ENCODE measurements at places on chromosomes 1 and 21. TPM values are rescaled to one million over a fixed set of nuclear protein-coding genes. Genes with fewer than 3 reads are reported as not detected.

DNA sequence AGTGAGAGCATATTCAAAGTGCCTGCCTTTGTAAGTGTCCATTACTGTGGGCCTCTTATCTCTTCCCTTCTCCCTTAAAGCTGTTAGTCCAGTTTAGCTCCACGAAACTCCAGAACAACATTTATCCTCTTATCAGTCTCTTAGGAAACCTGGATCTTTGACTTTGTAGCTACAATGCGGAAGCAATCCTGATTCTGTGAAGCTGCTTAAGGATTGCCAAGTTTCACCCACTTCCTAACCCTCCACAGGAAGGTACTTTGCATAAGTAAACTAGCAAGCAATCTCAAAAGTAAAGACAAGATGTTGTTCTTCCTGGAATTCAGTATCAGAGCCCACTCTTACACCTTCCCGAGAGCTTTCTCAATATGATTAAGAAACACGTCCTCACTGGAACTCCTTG lies 164.9 kb upstream of the USP25 start:
- DNase-seq = no peak
- H3K27me3 ChIP-seq = no peaks in the 10 kb centered on the region

- no peaks in the 10 kb centered on the region for H3K4me1 ChIP-seq
- no peak overlapping the region for H3K27ac ChIP-seq
- no peaks in the 10 kb centered on the region for H3K36me3 ChIP-seq
- no peaks in the 10 kb centered on the region for H3K27me3 ChIP-seq
- no peak overlapping the region for H3K4me3 ChIP-seq
- no peak for DNase-seq
These were observed 39.5 kb upstream of the PTBP2 start for GRCh38 chr1:96682056-96682455.

- peak; percentile 40 for DNase-seq
- H3K4me1 ChIP-seq = no peaks in the 10 kb centered on the region
- H3K36me3 ChIP-seq = no peaks in the 10 kb centered on the region
- H3K27me3 ChIP-seq = no peaks in the 10 kb centered on the region
- no peak overlapping the region for H3K27ac ChIP-seq
These were observed 59.9 kb downstream of the WARS2 start for GRCh38 chr1:119080586-119080985.

DNA sequence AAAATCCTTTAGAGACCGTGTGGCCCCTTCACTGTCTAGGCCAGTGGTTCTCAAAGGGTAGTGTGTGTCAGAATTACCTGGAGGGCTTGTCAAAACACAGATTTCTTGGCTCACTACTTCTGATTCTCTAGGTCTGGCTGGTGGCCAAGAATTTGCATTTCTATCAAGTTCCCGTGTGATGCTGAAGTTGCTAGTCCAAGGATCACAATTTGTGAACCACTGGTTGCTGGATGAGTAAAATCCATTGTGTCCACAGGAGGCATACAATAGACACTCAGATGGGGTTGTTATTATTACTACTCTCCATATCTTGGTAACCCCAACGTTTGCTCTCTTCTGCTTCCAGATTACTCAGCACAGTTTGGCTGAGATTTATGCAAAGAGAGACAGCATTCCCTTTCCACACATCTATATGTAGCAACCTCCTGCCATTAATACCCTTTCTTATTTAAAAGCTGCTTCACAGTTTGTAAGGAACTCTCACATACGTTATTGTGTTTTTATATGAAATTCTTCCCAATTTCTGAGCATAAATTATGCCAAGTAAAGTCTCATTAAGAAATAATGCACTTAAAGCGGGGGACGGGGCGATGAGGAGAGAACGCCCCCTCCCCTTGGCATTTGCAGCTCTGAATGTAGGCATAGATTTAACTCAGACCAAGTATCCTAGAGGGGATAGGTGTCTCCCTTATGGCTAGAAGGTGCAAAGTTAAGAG lies 720 bp upstream of the TMCC2 start:
- no peak overlapping the region for H3K27ac ChIP-seq
- H3K4me1 ChIP-seq = peaks cover 9% of the 10 kb centered on the region
- peak overlapping the region; percentile 83 for H3K4me3 ChIP-seq
- DNase-seq = no peak
- no peaks in the 10 kb centered on the region for H3K27me3 ChIP-seq

DNA sequence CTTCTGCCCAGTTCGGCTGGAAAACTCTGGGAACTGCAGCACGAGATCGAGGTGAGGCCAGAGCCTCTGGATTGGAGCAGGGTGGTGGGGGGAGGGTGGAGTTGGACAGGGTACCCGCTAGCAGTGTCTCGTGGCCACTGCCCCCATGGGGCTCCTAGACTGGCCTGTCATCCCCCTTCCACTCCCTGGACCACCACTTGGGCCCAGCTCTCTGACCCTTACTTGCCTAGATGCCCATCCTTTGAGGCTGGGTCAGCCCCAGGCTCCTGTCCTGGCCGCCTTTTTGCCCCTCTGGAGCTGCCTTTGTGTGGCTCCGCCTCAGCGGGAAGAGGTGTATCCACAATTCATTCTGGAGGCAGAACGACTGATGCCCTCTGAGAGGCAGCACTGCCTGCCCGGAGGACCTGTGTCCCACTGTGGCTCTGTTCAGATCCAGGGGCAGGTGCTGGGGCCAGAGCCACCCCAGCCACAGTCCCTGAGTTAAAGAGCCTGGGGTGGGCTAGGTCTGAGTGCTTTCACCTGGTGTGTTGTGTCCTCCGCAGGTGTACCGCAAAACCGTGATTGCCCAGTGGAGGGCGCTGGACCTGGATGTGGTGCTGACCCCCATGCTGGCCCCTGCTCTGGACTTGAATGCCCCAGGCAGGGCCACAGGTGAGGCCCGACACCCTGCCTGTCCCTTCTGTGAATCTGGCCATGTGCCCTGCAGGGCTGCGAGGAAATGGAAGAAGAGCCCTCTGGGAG lies 17.7 kb downstream of the FAAH start:
- H3K27me3 ChIP-seq = no peaks in the 10 kb centered on the region
- no peak overlapping the region for H3K4me3 ChIP-seq
- DNase-seq = peak; percentile 90

DNA sequence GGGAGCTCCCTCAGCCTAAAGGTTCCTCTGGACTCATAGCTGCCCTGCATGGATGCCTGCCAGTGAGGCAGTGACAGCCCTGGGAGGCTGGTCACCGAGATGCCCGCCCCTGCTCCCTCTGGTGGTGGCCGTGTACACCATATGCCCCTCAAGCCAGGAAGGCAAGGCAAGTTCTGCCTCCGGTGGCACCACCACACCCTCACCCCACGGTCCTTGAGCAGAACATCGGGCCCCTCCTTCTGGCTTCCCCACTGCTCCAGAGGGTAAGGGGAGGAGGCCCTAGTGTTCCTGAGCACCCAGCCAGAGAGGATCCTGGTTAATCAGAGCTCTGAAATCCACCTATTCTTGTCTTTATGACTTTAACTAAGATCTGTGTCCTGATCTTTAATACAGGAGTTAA lies 1.5 kb upstream of the S100A14 start:
- peak; percentile 75 for DNase-seq
- no peaks in the 10 kb centered on the region for H3K27me3 ChIP-seq
- H3K27ac ChIP-seq = no peak overlapping the region

- no peaks in the 10 kb centered on the region for H3K27me3 ChIP-seq
- no peak for DNase-seq
- H3K27ac ChIP-seq = no peak overlapping the region
- H3K36me3 ChIP-seq = no peaks in the 10 kb centered on the region
- no peak overlapping the region for H3K4me3 ChIP-seq
These were observed 174.8 kb downstream of the CLIC6 start for GRCh38 chr21:34843562-34843961.

- H3K27ac ChIP-seq = no peak overlapping the region
- DNase-seq = no peak
- no peak overlapping the region for H3K4me3 ChIP-seq
- H3K27me3 ChIP-seq = no peaks in the 10 kb centered on the region
- no peaks in the 10 kb centered on the region for H3K36me3 ChIP-seq
- H3K4me1 ChIP-seq = no peaks in the 10 kb centered on the region
These were observed 204.7 kb downstream of the RHOU start for GRCh38 chr1:228939881-228940392.

GRCh38 chr1:116433275-116434257 lies 60.5 kb downstream of the ATP1A1 start:
- no peaks in the 10 kb centered on the region for H3K27me3 ChIP-seq
- H3K4me1 ChIP-seq = no peaks in the 10 kb centered on the region
- DNase-seq = no peak
- H3K27ac ChIP-seq = no peak overlapping the region

DNA sequence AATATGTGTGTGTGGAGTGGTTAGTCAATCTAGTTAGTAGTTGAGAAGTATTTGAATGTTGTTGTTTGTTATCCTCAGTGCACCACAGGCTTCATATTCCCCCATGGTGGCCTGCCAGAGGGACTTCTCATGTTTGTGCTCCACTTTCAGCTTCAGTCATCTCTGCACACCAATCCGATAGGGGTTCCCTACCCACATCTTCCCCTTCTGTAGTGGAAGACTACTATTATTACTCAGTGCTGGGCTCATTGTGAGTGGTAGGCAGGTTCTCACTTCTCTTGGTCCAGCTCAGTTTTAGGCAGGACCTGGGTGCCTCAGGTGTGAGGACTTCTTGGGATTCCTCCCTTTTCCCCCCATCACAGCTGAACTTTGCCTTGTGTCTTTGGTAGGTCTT lies 14.2 kb downstream of the MT1HL1 start:
- H3K27ac ChIP-seq = no peak overlapping the region
- no peaks in the 10 kb centered on the region for H3K4me1 ChIP-seq
- DNase-seq = no peak
- no peak overlapping the region for H3K4me3 ChIP-seq
- peaks cover 3% of the 10 kb centered on the region for H3K36me3 ChIP-seq

DNA sequence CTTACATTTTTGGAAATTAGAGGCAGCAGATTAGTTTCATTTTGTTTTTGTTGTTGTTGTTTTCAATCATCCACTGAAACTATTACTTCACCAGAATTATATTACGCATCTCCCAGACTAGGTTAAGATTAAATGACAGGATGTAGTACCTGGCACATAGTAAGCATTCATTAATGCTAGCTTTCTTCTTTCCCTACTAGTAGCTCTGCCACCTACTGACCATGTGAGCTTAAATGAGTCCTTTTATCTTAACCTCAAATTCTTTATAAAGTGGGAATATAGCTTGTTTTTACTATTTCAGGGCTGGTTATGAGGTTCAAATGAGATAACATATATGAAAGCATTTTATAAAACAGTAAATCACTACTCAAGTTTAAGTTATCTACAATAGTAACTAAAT lies 10.2 kb upstream of the ASPM start:
- H3K36me3 ChIP-seq = peaks cover 7% of the 10 kb centered on the region
- H3K27ac ChIP-seq = no peak overlapping the region
- no peak overlapping the region for H3K4me3 ChIP-seq

DNA sequence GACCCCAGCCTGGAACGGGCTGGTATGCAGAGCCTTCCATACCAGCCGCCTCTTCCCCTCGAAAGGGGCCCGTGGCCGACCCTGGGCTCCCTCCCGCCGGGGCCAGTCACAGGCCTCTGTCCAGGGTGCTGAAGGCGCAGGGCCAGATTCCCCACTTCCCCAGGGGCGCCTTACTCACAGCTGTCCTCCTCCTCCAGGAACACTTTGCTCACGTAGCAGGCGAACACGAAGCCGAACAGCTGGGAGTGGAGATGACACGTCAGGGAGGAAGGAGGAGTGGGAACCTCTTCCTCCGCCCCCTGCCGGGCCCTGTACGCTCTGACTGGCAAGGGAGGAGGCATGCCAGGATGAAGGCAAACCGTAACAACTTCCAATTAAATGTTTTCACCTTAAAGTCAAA lies 57.3 kb downstream of the NKAIN1 start:
- no peaks in the 10 kb centered on the region for H3K27me3 ChIP-seq
- H3K36me3 ChIP-seq = peaks cover 18% of the 10 kb centered on the region
- no peak overlapping the region for H3K4me3 ChIP-seq
- H3K4me1 ChIP-seq = no peaks in the 10 kb centered on the region
- H3K27ac ChIP-seq = no peak overlapping the region

GRCh38 chr1:41097105-41097504 lies 75.6 kb upstream of the SLFNL1 start:
- no peaks in the 10 kb centered on the region for H3K36me3 ChIP-seq
- H3K4me1 ChIP-seq = no peaks in the 10 kb centered on the region
- H3K4me3 ChIP-seq = no peak overlapping the region
- DNase-seq = no peak

DNA sequence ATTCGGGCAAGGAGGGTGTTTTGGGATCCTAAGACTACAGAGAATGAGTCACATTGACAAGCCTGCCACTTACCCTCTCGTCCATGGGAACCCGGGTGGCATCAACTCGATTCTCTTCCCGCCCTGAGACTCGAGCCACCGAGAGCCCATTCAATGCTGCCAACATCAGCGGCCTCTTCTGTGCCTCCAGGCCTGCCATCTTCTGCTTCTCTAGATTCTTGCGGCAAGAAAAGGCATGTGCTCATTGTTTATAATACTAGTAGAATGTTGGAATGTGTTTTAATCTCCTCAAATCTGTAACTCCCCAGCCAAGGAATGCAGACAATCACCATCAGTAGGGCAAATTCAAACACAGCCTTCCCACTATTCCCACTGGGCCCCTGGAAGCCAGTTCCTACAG lies 96.9 kb downstream of the SMYD2 start:
- H3K4me3 ChIP-seq = no peak overlapping the region
- H3K27ac ChIP-seq = no peak overlapping the region
- H3K4me1 ChIP-seq = peaks cover 8% of the 10 kb centered on the region

- no peaks in the 10 kb centered on the region for H3K36me3 ChIP-seq
- H3K4me1 ChIP-seq = no peaks in the 10 kb centered on the region
- H3K27ac ChIP-seq = no peak overlapping the region
- peak; percentile 76 for DNase-seq
These were observed 6.6 kb upstream of the RNU1-2 start for GRCh38 chr1:16888860-16889816.

DNA sequence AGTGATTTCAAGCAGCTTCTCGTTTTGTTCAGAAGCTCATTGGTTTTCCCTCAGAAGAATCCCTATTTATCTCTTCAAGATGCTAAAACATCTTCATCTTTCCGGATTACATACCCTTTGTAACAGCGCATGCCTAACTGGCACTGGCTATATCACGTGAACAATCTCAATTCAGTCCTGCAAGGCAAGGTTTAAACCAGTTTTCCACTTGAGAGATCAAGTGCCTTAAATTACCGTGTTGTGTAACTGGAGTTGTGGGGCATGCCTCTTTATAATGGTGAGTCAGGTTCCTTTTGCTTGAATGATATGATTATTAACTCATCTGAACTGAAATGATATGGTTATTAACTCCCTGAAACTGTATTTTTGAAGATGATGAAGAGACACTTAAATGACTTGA lies 11.0 kb upstream of the ZFP69B start:
- no peaks in the 10 kb centered on the region for H3K27me3 ChIP-seq
- H3K4me1 ChIP-seq = no peaks in the 10 kb centered on the region
- DNase-seq = no peak
- no peaks in the 10 kb centered on the region for H3K36me3 ChIP-seq
- H3K4me3 ChIP-seq = no peak overlapping the region

- DNase-seq = no peak
- H3K27ac ChIP-seq = no peak overlapping the region
- H3K36me3 ChIP-seq = no peaks in the 10 kb centered on the region
- H3K4me1 ChIP-seq = no peaks in the 10 kb centered on the region
These were observed 3.3 kb downstream of the B3GALT2 start for GRCh38 chr1:193183019-193183627.

MTMR11 gene
- total RNA-seq = 4.0 TPM

OR2L5 gene
- not detected for total RNA-seq

CA14 gene
- total RNA-seq = 43.2 TPM

SMCP gene
- not detected for total RNA-seq

CYP2J2 gene
- 0.57 TPM for total RNA-seq

TDRD5 gene
- total RNA-seq = 0.33 TPM

NUDT17 gene
- 3.0 TPM for total RNA-seq

NPHS2 gene
- total RNA-seq = not detected

SAMSN1 gene
- 4.6 TPM for total RNA-seq
